Activated CD8-positive, alpha-beta T cell treated with anti-CD3 and anti-CD28 coated beads for 36 hours (primary cell): ENCODE measurements at places on chromosomes 7 and 10. TPM values are rescaled to one million over a fixed set of nuclear protein-coding genes. Genes with fewer than 3 reads are reported as not detected.

The CALML3 gene
- not detected for total RNA-seq

DNA sequence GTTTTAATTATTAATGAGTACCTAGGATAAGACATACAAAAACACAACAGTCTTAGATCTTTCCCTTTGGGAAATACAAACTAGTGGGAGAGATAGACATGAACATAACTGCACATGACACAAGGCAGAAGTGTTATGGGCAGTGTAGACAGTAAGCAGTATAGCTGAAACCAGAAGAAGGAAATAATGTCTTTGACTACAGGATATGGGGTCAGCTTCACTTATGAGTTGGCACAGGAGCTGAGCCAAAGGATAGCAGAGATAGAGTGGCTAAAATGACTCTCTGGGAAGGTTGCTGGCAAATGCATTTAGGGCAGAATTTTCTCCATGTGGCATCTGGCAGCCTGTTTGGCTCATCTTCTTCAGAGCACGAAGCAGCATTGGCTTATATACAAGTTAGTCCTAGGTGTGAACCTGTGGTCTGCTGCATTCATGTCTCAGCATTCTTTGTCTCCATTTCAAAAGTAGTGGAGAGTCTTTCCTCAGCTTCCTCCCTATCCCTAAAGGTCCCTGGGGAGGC is 60.3 kb upstream of the FEZF1 start:
- no peaks in the 10 kb centered on the region for H3K27me3 ChIP-seq
- no peak overlapping the region for H3K27ac ChIP-seq
- no peaks in the 10 kb centered on the region for H3K36me3 ChIP-seq
- no peak for DNase-seq
- H3K4me3 ChIP-seq = no peak overlapping the region
- H3K4me1 ChIP-seq = no peaks in the 10 kb centered on the region

GRCh38 chr7:65251851-65252620 is 121.6 kb upstream of the ZNF92 start:
- peak; percentile 37 for DNase-seq
- H3K27me3 ChIP-seq = peaks cover 27% of the 10 kb centered on the region
- H3K4me3 ChIP-seq = peak overlapping the region; percentile 70
- no peak overlapping the region for H3K27ac ChIP-seq
- no peaks in the 10 kb centered on the region for H3K36me3 ChIP-seq
- peaks cover 3% of the 10 kb centered on the region for H3K4me1 ChIP-seq

GRCh38 chr10:49647985-49648795 is 31.3 kb upstream of the C10orf53 start:
- no peak overlapping the region for H3K27ac ChIP-seq
- no peak overlapping the region for H3K4me3 ChIP-seq
- DNase-seq = peak; percentile 17
- peaks cover 3% of the 10 kb centered on the region for H3K27me3 ChIP-seq
- H3K36me3 ChIP-seq = no peaks in the 10 kb centered on the region
- peaks cover 16% of the 10 kb centered on the region for H3K4me1 ChIP-seq

GRCh38 chr10:65273115-65273514 is 1652.7 kb upstream of the LRRTM3 start:
- no peaks in the 10 kb centered on the region for H3K27me3 ChIP-seq
- H3K27ac ChIP-seq = no peak overlapping the region
- no peak overlapping the region for H3K4me3 ChIP-seq
- H3K4me1 ChIP-seq = no peaks in the 10 kb centered on the region
- DNase-seq = no peak
